ENCODE measurements at places on chromosomes 1 and 21. TPM values are rescaled to one million over a fixed set of nuclear protein-coding genes. Genes with fewer than 3 reads are reported as not detected.

The FAM151A gene
- not detected for total RNA-seq

The IL12RB2 gene
- total RNA-seq, result not detected

The SPRR2E gene
- not detected for total RNA-seq

The RNU1-1 gene
- total RNA-seq, result under 0.01 TPM

The CRNN gene
- not detected for total RNA-seq

The SAMD13 gene
- 0.42 TPM for total RNA-seq

The CNIH3 gene
- 14.3 TPM for total RNA-seq

The CYP4A22 gene
- total RNA-seq, result not detected

The LIN28A gene
- not detected for total RNA-seq

The CLDN19 gene
- not detected for total RNA-seq

The SH2D1B gene
- not detected for total RNA-seq

The FMOD gene
- 48.1 TPM for total RNA-seq

The PLA2G2F gene
- total RNA-seq, result not detected

The CR1L gene
- total RNA-seq, result not detected

The ARMH1 gene
- total RNA-seq, result 0.59 TPM

The LCE2A gene
- not detected for total RNA-seq

The MANEAL gene
- total RNA-seq, result 0.30 TPM

The IGSF8 gene
- 56.4 TPM for total RNA-seq

The TNNT2 gene
- not detected for total RNA-seq

The RAP1GAP gene
- total RNA-seq, result 0.89 TPM

The FAM72D gene
- 1.4 TPM for total RNA-seq

The NBL1 gene
- total RNA-seq, result 99.5 TPM

The HNRNPU gene
- total RNA-seq, result 378 TPM

The VWA5B1 gene
- not detected for total RNA-seq

The HSF2BP gene
- total RNA-seq, result 3.6 TPM
